AG10803 (cell line): ENCODE measurements at places on chromosomes 6 and 20.

DNA sequence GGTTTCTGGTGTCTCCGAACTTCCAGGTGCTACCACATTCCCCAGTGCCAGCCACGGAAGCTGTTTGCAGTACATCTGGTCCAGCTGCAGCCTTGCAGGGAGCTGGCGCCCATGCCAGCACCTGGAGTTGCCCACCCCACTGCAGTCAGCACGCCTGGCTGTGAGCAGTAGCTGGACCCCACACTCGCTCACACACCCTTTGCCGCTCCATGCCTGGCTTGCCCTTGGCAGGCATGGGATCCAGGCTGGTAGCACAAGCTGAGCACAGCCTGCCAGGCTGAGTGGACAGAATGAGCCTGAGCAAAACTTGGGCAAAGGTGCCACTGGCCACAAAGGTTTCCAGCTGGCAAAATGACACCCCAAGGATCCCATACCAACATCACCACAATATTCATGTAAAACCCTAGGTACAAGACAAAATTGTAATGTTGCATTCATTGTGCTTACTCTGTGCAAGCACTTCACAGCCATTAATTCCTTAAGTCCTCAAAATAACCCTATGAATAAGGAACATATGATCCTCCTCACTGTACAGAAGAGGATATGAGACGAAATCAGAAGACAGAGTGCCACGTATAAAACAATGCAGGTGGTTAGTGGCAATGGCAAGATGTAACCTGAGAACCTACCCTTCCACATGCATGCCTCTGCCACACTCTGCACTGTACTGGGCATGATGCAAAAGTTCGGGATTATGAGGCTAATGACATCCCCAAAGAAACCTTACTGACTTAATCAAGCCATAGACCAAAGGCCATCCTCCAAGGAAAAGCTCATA lies 18.3 kb downstream of the KIF16B start:
- DNase-seq = no peak

- DNase-seq = no peak
Measured at GRCh38 chr20:46004187-46004586, 4.5 kb upstream of the MMP9 start.

DNA sequence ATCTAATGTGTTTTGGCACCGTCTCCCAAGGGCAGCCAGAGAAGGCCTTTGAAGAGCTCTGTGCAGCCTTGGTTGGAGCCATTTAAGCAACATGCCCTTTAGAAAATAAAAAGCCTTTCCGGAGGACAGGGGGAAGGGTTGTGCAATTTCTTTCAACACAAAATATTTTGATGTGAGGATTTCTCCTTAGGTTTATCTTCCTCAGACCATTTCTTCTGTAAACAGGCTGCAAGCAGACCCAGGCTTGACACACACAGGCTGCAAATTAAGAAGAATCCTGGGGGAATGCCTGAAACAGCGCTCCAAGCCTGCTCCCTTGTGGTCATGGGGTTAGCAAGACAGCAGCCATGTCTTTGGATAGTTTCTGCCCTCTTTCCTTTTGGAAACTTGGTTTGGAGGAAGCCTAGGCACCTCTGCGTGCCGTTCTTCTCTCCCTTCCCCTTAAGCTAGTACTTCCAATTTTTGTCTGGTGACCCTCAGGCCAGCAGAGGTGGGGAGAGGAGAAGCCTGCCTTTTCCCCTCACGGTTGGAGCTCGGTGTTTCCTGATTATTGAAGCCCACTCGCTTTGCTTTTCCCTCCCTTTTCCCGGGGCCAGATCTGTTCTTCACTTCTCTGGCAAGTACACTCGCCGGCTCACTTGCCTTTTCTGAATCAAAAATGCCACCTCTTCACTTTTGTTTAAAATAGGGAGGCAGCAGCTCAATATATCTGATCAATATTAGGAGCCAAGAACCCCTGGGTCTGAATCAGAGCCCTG lies 39.6 kb upstream of the NOX3 start:
- peak; percentile 94 for DNase-seq

DNA sequence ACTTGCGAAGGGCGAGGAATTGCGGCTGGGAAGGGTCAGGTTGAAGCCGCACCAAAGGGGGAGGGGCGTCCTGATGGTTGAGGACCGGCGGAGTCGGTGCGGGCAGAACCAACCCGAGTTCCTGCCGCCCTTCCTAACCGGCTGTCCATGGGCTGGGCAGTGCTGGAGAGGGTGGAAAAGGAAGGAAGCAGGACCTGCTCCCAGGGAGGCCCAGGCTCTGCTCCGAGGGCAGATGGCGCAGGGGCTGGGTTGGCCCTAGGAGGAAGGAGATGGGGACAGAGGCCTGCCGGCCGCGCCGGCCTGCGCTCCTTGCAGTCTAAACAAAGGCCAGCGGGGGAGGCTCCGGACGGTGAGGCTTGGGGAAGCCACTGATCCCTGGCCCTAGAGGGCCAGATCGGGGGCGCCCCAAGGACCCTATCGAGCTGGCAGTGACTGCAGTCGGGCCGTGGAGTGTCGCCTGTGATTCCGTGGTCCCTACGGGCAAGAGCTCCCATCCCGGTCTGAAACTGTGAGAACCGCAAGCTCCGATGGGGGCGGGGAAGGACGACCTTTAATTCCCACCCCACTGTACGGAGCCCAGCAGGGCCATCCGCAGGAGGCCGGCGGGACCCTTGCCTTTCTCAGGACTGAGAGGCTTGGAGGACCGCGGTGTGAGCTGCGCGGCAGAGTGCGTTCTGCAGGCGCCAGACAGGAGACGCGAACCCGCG lies 39.4 kb downstream of the YTHDF1 start:
- DNase-seq = no peak

DNA sequence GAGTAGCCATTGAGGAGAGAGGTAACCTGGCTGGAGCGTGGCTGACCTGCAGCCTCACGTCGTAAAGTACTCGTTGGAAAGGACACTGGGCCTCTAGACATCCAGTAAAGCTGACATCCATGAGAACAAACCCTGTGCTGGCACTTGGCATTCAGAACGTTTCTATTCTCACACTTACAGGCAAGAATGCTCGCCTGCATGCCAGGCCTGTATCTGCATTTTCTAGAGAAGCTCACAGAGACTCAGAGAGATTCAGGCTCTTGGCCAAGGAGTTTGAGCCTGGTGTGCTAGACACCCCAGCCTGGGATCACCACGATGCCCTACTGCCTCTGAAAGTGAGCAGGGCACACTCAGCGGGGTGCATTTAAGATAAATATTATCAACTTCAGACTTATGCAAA lies 379.8 kb upstream of the CDH4 start:
- DNase-seq = no peak

- peak; percentile 10 for DNase-seq
Measured at GRCh38 chr6:106446287-106446885, 85.9 kb downstream of the CRYBG1 start.
